ENCODE measurements at places on chromosomes 1 and 21.

- no peak for DNase-seq
Observed at GRCh38 chr1:224173523-224173922, 9.5 kb upstream of the DEGS1 start.

DNA sequence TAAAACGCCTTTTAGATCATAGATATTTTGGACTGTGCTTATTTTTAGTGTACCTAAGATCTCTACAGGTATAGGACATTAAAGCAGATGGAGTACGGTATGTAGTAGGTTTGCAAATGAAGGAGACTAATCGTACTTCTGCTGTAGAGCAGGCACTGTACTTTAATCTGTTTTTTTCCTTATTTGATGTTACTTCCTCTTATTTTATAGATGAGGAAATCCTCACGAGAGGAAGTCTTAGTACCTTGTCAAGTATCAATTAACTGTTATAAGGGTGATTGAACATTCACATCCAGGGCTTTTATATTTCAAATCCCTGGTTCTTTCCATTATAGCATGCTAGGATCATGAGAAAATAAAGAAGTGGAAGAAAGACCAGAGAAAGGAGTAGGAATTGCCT, 41.1 kb downstream of the CACHD1 start:
- DNase-seq = no peak

DNA sequence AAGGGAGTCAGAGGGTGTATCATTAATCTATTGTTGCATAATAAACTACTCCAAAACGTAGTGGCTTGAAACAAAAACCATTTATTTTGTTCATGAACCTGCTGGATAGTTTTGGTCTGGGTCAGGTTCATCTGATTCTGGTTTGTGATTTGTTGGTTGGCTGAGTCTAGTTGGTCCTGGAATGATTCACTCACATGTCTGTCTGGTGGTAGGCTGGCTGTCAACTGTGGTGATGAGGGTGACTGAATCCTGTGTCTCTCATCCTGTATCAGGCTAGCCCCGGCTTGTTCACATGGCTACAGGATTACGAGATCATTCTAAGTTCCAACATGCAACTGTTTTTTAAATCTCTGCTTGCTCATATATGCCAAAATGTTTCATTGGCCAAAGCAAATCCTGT, 22.5 kb upstream of the SIKE1 start:
- no peak for DNase-seq

DNA sequence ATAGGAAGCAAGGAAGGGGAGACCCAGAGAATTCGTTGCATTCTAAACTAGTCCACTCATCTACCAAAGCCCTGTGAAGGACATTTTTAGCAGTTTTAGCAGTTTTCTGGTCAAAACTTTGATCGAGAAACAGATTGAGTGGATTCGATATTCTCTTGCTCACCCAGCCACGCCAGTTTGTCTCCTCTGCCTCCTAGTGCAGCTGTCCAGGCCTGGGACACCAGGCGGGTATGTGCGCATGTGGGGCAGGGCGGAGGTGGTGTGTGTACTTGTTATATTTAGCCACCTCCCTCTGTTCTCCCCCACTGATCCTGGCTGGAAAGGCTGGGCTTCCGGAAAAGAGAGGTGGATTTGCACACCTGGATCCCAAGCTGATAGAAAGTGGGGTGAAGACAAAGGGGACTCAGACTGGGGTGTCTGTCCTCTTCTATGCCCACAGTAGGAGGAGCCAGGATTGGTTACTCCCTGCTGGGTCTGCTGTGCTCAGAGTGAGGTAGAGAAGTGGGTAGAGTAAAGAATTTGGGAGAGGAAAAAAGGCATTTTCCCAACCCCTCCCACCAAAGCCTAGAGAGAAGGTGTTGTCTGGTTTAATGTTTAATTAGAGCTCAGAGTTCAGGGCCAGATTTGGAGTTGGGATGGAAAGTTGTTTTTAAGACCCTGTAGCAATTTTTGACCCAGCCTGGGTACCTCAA, 3.8 kb downstream of the LMNA start:
- no peak for DNase-seq

- no peak for DNase-seq
Observed at GRCh38 chr1:9028921-9029705, 2.9 kb upstream of the SLC2A7 start.

DNA sequence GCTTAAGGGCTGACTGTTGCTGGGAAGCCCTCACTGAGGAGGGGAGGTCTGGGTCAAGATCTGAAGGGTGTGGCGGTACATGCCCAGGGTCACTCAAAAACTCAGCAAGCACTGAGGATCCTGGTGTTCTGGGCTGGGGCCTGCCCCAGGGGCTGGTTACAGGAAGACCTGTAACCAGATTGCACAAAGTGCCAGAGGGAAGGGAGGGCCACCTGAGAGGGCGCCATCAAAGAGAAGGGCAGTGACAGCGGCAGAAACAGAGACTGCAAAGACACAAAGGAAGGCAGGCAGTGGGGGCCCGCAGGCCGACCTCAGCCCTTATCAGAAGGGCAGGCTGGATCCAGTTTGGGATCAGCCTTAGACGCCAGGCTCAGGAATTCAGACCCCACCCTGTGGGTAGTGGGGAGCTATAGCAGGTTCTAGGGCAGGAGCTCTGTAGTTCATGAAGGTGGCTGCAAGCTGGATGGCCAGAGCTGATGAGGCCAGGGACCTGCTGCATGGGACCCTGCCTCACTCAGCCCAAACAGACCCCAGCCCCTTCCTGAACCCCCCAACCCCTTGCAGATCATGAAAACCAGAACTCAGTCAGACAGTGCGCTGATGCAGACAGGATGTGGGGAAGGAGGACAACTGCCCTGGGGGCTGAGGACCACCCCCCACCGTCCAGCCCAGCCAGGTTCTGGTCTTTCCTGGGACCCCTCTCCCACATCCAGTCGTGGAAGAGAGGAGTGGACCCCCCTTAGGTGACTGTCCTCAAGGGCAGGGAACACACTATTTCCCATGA, 3.9 kb downstream of the SH2D5 start:
- no peak for DNase-seq

- DNase-seq = no peak
Observed at GRCh38 chr21:34700605-34701004, 31.8 kb downstream of the CLIC6 start.

- DNase-seq = no peak
Observed at GRCh38 chr1:116510361-116510760, 60.5 kb downstream of the CD58 start.

Data from NCI-H1436 treated with DMSO at 0.1 percent for 48 hours (cell line).